H1 (cell line): ENCODE measurements at places on chromosomes 5 and 9. TPM values are rescaled to one million over a fixed set of nuclear protein-coding genes. Genes with fewer than 3 reads are reported as not detected.

GRCh38 chr5:149849966-149850910, 94.4 kb downstream of the PDE6A start:
- no peak overlapping the region for H3K4me3 ChIP-seq
- H3K4me1 ChIP-seq = peaks cover 2% of the 10 kb centered on the region; the same call in 1 of the 2 replicates
- no peaks in the 10 kb centered on the region for H3K27me3 ChIP-seq
- DNase-seq = no peak

The PTGES2 gene
- 76.9 and 81.2 TPM in 2 replicates for total RNA-seq

DNA sequence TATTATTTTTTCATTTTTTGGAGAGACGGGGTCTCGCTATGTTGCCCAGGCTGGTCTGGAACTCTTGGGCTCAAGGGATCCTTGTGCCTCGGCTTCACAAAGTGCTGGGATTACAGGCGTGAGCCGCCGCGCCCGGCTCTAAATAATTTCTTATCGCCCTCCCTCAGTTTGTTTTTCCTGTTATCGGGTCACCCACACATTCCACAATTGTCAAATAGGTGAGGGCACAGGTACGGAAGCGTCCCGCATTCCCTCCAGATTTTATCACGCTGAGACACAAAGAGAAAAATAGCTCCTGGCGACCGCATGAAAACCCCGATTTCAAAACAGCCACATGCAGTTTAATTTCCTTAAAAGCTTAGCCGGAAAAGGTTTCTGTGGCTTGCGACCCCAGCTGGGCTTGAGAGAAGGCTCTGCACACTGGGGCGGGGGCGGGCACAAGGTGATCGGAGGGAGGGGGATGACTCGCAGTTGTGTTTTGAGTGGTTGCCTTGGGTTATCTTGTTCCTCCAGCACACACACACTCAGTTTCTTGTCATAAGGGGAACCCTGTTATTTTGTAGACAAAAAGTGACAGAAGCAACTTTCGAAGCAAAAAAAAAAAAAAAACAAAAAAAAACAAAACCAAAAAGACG, 717 bp upstream of the IQGAP2 start:
- H3K4me3 ChIP-seq = peak overlapping the region; percentile 77
- no peaks in the 10 kb centered on the region for H3K27me3 ChIP-seq
- no peaks in the 10 kb centered on the region for H3K36me3 ChIP-seq
- peaks cover 7% of the 10 kb centered on the region; the same call in 1 of the 2 replicates for H3K4me1 ChIP-seq

- H3K36me3 ChIP-seq = no peaks in the 10 kb centered on the region
- H3K4me3 ChIP-seq = no peak overlapping the region
- no peaks in the 10 kb centered on the region for H3K27me3 ChIP-seq
These were observed 125.5 kb downstream of the ENC1 start for GRCh38 chr5:74514888-74515551.

- no peak overlapping the region for H3K4me3 ChIP-seq
- no peaks in the 10 kb centered on the region for H3K36me3 ChIP-seq
- H3K27ac ChIP-seq = no peak overlapping the region
These were observed 78.4 kb downstream of the TMEM252 start for GRCh38 chr9:68462105-68462775.

The GPR150 gene
- not detected in 2 replicates for total RNA-seq

- no peak for DNase-seq
- no peaks in the 10 kb centered on the region for H3K27me3 ChIP-seq
- H3K36me3 ChIP-seq = no peaks in the 10 kb centered on the region
- H3K4me1 ChIP-seq = peaks cover 7% of the 10 kb centered on the region
These were observed 1.5 kb upstream of the IL7R start for GRCh38 chr5:35855187-35855586.

The SLC22A5 gene
- 2.7 and 4.0 TPM in 2 replicates for total RNA-seq

GRCh38 chr9:34809504-34810186, 99.7 kb upstream of the CCL21 start:
- no peaks in the 10 kb centered on the region for H3K36me3 ChIP-seq
- H3K27ac ChIP-seq = no peak overlapping the region
- peak; percentile 83 for DNase-seq
- no peaks in the 10 kb centered on the region for H3K27me3 ChIP-seq

The DELE1 gene
- total RNA-seq = 59.6 and 61.4 TPM in 2 replicates

DNA sequence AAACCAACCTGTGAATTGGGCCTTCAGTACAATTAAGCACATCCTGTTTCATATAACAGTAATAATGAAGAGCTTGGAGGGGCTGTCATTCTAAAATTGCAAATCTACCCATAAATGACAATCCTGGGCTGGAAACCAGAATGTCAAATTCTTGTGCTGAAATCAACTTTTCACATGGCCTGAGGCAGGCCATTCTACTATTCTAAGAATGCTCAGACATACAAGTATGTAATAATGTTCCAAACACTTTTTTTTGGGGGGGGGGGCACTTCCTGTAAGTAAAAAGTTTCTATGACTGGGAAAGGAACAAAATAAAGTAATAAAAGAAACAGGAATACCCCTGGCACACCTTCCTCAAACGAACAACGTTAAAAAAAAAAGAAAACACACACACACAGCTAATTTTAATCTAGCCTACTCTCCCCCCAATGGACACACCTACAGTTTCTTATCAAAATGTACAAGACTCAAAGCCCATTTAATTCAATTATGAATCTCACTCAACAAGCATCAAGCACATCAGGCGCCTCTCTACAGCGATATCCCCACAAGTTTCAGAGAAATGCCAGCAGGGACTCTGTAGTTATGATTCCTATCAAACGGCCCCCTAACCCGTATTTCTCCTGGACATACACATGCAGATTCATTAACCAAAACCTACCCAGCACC, 1.4 kb downstream of the ETF1 start:
- no peaks in the 10 kb centered on the region for H3K27me3 ChIP-seq
- peaks cover 31% of the 10 kb centered on the region for H3K36me3 ChIP-seq
- H3K27ac ChIP-seq = peak overlapping the region; percentile 97; the same call in 1 of the 2 replicates
- no peaks in the 10 kb centered on the region; the same call in 1 of the 2 replicates for H3K4me1 ChIP-seq

The GBGT1 gene
- total RNA-seq = 9.7 and 10.0 TPM in 2 replicates

DNA sequence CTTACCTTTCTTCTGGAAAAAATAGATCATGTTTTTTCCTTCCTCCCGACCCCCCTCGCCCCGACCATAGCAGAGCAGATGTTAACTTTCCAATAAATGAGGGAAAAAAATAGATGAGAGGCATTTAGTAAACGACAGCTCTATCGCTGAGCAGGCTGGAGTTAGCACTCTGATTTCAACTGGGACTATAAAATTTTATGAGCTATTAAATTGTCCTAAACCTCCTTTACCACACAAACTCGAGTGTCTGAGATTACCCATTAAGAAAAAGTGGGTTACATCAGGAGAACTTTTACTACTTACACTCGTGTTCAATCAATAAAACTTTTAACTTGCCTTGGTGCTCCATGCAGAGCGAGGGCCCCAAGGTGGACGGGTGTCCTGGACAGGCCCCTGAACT, 59.8 kb upstream of the RNU6ATAC start:
- H3K27me3 ChIP-seq = no peaks in the 10 kb centered on the region
- H3K27ac ChIP-seq = no peak overlapping the region
- H3K36me3 ChIP-seq = no peaks in the 10 kb centered on the region

- no peaks in the 10 kb centered on the region for H3K36me3 ChIP-seq
- no peak overlapping the region for H3K4me3 ChIP-seq
- no peak for DNase-seq
- no peaks in the 10 kb centered on the region for H3K4me1 ChIP-seq
These were observed 376.7 kb downstream of the GABRG2 start for GRCh38 chr5:162444129-162444762.

DNA sequence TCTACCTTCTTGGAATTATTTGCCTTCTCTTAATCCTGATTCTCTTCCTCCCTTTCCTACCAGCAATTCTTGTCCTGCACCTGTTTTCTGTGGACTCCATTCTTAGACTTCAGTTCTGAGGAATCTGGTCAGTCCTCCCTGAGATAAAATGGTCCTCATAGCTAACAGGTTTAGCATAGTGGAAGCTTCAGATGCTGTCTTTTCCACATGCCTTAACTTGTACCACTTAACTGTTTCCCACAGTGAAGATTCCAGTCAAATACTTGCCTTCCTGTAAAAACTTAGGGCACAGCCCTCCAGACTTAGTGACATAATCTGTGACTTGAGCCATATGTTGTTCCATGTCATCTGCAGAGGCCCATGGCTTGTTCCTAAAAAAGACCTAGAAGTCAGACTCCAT, 261.3 kb downstream of the CWC27 start:
- DNase-seq = no peak
- no peak overlapping the region for H3K4me3 ChIP-seq
- H3K36me3 ChIP-seq = no peaks in the 10 kb centered on the region
- H3K27me3 ChIP-seq = no peaks in the 10 kb centered on the region
- no peak overlapping the region for H3K27ac ChIP-seq

- peaks cover 14% of the 10 kb centered on the region; the same call in 1 of the 2 replicates for H3K4me1 ChIP-seq
- DNase-seq = no peak
- peaks cover 7% of the 10 kb centered on the region for H3K36me3 ChIP-seq
- no peak overlapping the region for H3K4me3 ChIP-seq
- H3K27ac ChIP-seq = peak overlapping the region; percentile 39; the same call in 1 of the 2 replicates
These were observed 14.6 kb downstream of the MRPS27 start for GRCh38 chr5:72305194-72306142.

DNA sequence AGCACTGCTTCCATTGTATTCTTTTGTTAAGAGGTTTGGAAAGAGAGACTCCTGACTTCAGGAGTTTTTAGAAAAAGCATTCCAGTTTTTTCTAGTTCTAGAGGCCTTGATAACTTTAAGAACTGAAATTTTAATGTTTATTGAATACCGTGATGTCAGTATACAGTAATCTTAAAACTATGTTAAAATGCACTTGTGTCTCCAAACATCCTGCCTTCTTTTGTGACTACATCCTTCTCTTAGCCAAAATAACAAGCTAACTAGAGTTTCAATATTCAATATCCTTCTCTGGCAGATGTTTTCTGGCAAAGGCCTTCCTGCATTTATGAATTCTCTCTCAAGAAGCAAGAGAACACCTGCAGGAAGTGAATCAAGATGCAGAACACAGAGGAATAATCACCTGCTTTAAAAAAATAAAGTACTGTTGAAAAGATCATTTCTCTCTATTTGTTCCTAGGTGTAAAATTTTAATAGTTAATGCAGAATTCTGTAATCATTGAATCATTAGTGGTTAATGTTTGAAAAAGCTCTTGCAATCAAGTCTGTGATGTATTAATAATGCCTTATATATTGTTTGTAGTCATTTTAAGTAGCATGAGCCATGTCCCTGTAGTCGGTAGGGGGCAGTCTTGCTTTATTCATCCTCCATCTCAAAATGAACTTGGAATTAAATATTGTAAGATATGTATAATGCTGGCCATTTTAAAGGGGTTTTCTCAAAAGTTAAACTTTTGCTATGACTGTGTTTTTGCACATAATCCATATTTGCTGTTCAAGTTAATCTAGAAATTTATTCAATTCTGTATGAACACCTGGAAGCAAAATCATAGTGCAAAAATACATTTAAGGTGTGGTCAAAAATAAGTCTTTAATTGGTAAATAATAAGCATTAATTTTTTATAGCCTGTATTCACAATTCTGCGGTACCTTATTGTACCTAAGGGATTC, 43.1 kb downstream of the NDFIP1 start:
- H3K4me1 ChIP-seq = peaks cover 9% of the 10 kb centered on the region; the same call in 1 of the 2 replicates
- H3K36me3 ChIP-seq = peaks cover 13% of the 10 kb centered on the region
- H3K27ac ChIP-seq = no peak overlapping the region

GRCh38 chr5:95280401-95281095, 4.3 kb downstream of the MCTP1 start:
- H3K4me1 ChIP-seq = peaks cover 3% of the 10 kb centered on the region; the same call in 1 of the 2 replicates
- no peak overlapping the region for H3K27ac ChIP-seq
- no peak overlapping the region for H3K4me3 ChIP-seq
- DNase-seq = no peak
- H3K27me3 ChIP-seq = peaks cover 9% of the 10 kb centered on the region
- H3K36me3 ChIP-seq = no peaks in the 10 kb centered on the region

- DNase-seq = no peak
- H3K36me3 ChIP-seq = no peaks in the 10 kb centered on the region
- peaks cover 4% of the 10 kb centered on the region; the same call in 1 of the 2 replicates for H3K4me1 ChIP-seq
- H3K27me3 ChIP-seq = no peaks in the 10 kb centered on the region; the same call in 1 of the 2 replicates
These were observed 18.8 kb upstream of the KCNIP1 start for GRCh38 chr5:170484847-170485615.

The FUT7 gene
- not detected in 2 replicates for total RNA-seq

DNA sequence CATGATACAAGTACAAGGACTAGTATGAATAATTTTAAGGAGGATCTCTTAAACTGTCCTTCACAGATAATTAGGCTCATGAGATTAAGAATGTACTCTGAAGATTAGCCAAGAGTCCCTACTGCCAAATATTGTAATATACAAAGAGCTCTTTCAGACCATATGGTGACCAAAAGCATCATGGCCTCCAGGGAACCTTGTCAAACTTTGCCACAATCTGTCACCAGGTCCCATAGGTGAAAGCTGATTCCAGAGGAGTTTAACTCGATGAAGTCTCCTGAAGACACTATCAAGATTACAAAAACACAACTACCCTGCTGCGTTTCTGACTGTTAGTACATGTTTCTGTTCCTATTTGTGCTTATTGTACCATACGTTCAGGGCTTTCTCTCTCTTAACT, 395.4 kb upstream of the ITGA1 start:
- H3K27ac ChIP-seq = no peak overlapping the region
- H3K27me3 ChIP-seq = no peaks in the 10 kb centered on the region
- no peaks in the 10 kb centered on the region for H3K36me3 ChIP-seq
- H3K4me1 ChIP-seq = no peaks in the 10 kb centered on the region

DNA sequence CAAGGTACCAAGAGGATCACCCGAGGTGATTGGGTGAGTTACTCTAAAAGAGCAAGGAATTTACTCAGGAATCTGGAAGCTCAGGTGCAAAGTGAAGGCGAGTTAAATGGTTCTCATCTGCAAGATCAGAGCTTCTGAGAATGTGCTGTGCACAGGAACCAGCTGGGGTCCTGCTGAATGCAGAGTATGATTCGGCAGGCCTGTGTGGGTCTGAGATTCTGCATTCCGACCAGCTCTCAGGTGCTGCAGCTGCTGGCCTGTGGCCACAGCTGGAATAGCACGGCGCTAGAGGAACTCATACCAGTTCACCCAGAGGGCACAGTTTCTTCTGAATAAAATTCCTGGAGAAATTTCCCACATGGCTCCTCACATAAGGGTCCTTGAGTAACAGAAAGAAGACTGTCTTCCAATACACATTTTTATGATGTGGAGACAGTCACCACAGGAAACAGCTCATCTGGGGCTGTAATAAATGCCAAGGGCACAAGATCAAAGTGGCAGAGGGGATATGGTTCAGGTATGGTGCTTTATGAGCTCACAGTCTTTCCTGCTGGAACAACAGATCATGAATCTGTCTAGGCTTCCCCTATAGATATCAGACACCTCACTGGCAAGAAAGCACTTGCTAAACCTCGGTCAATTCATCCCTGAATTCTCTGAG, 83.9 kb downstream of the PTPN3 start:
- DNase-seq = no peak
- H3K27ac ChIP-seq = no peak overlapping the region
- no peak overlapping the region for H3K4me3 ChIP-seq
- H3K36me3 ChIP-seq = no peaks in the 10 kb centered on the region
- no peaks in the 10 kb centered on the region for H3K27me3 ChIP-seq

GRCh38 chr9:76044266-76044819, 153.9 kb downstream of the PCSK5 start:
- no peaks in the 10 kb centered on the region; the same call in 1 of the 2 replicates for H3K4me1 ChIP-seq
- no peak overlapping the region for H3K27ac ChIP-seq
- no peak overlapping the region for H3K4me3 ChIP-seq
- no peak for DNase-seq
- H3K36me3 ChIP-seq = no peaks in the 10 kb centered on the region
- H3K27me3 ChIP-seq = no peaks in the 10 kb centered on the region

GRCh38 chr5:94283093-94283492, 335.3 kb downstream of the KIAA0825 start:
- no peak for DNase-seq
- peaks cover 6% of the 10 kb centered on the region for H3K4me1 ChIP-seq
- H3K36me3 ChIP-seq = no peaks in the 10 kb centered on the region; the same call in 1 of the 2 replicates
- no peak overlapping the region for H3K4me3 ChIP-seq

The FOXD4L5 gene
- total RNA-seq = 0.13 TPM in 1 of 2 replicates, not detected in the other

GRCh38 chr9:19174127-19174912, 47.0 kb upstream of the PLIN2 start:
- DNase-seq = no peak
- no peak overlapping the region for H3K27ac ChIP-seq
- H3K4me1 ChIP-seq = no peaks in the 10 kb centered on the region
- no peak overlapping the region for H3K4me3 ChIP-seq
- H3K36me3 ChIP-seq = no peaks in the 10 kb centered on the region
